ENCODE measurements at places on chromosomes 11 and 22.

- DNase-seq, result peak; percentile 95
Observed at GRCh38 chr22:42615092-42615859, 593 bp upstream of the POLDIP3 start.

DNA sequence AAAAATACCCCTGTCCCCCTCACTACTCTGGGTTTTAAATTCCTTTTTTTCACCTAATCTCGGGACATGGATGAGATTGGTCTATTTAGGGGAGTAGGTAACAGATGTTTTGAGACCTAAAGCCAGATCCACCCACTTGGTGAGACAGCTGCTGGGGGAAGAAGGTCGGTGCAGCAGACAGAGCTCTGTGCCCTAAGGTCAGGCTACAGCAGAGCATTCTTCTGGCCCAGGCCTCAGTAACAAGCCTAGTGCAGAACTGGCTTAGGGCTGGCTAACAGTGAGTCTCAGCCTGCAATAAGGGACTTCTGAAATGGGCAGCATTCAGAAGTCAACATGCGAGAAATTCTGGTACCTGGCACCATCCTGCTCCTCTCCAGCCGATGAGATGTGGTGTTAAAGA lies 444.9 kb upstream of the KIRREL3 start:
- no peak for DNase-seq

GRCh38 chr11:47124675-47125074 lies 52.0 kb downstream of the ARFGAP2 start:
- no peak for DNase-seq

- DNase-seq, result no peak
Observed at GRCh38 chr22:47055461-47055860, 293.0 kb downstream of the TBC1D22A start.

GRCh38 chr22:29768052-29768693 lies 1.0 kb downstream of the UQCR10 start:
- no peak for DNase-seq

- no peak for DNase-seq
Observed at GRCh38 chr22:43006753-43007152, 8.2 kb downstream of the PACSIN2 start.

DNA sequence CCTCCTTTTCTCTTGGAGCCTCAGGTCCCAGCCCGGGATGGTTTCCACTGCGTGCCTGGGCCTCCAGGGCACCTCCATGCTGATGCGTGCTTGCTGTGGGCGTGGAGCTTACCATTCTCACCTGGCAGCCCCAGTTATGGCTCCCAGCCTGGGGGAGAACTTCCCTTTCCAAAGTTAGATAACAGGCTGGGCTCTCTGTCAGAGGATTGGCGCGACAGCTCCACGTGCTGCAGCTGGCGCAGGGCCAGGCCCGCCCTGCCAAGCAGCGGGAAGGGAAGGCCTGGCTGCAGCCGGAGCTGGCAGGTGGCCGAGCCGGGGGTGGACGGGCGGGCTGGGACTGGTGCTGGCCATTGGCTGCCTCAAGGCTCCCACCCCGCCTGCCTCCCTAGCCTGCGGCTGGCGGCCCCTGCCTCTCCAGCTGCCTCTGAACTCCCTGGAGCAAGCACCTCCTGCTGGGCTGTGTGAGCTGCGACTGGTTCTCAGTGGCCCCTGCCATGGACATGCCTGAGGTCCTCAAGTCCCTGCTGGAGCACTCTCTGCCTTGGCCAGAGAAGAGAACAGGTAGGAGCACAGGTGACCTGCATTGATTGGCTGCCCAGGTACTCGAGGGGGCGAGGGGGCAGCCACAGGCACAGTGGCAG lies 14.6 kb upstream of the TEF start:
- peak; percentile 83 for DNase-seq

- DNase-seq, result no peak
Observed at GRCh38 chr11:77183431-77183984, 55.5 kb downstream of the MYO7A start.

DNA sequence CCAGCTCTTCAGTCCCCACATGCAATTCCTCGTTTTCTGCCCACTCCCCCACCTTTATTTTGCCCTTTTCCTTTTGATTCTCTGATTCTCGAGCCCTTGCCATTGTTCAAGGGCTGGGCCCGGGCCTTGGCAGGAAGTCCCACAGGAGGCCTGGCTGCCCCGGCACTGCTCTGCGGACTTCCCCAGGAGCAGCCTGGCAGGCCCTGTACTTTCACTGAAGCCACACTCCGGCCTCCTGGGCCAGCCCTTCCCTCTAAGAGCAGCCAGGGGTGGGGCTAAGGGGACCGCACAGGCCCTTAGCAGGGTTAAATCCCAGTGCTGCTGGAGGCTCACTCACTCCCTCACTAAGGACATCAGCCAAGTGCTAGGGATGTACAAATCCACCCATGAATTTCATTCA lies 4.1 kb downstream of the LRRC32 start:
- no peak for DNase-seq

DNA sequence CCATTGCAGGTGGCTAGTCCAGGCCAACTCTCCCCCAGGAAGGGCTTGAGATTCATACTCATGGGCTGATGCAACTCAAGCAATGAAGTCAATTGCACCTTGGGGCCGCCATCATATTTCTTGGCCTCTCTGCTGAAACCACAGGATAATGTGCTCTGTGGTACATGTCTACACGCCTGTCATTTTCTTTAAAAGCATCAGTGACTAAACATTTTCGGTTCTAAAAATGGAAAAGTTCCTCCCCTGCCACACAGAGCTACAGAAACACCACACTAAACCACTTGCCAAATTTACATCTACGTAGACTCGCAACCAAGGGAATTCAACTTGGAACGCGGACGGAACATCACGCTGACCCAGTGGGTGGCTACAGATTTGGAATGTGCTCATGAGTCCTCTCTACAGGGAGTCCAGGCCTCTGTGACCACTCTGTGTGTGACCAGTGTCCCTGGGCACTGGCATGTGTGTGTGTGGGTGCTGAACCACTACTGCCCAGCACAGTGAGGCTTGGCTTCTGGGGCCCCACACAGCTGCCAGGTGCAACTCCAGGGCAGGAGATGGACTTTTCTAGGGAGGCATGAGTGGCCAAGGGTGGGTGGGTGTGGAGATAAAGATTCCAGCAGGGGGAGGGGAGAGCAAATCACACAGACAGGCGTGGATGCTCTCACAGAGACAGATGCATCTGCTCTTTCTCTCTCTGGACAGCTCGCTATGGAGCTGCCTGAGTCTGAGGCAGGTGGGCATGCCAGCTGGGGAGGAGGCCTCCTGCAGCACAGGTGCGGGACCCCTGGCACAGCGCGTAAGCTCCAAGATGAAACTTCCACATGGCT lies 261.9 kb downstream of the CTTN start:
- DNase-seq, result no peak

DNA sequence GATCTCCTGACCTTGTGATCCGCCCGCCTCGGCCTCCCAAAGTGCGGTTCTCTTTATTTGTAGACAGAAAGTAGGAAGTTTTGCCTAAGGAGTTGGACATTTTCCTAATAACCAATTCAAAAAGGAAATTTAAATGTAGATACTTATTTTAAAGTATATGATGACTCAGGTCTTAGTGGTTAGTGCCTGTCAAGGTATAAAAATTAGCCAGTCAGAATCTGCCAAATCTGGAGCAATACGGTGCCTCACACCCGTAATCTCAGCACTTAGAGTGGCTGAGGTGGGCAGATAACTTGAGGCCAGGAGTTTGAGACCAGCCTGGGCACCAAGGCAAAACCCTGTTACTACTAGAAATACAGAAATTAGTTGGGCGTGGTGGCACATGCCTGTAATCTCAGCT lies 86.7 kb upstream of the RASSF10 start:
- no peak for DNase-seq

DNA sequence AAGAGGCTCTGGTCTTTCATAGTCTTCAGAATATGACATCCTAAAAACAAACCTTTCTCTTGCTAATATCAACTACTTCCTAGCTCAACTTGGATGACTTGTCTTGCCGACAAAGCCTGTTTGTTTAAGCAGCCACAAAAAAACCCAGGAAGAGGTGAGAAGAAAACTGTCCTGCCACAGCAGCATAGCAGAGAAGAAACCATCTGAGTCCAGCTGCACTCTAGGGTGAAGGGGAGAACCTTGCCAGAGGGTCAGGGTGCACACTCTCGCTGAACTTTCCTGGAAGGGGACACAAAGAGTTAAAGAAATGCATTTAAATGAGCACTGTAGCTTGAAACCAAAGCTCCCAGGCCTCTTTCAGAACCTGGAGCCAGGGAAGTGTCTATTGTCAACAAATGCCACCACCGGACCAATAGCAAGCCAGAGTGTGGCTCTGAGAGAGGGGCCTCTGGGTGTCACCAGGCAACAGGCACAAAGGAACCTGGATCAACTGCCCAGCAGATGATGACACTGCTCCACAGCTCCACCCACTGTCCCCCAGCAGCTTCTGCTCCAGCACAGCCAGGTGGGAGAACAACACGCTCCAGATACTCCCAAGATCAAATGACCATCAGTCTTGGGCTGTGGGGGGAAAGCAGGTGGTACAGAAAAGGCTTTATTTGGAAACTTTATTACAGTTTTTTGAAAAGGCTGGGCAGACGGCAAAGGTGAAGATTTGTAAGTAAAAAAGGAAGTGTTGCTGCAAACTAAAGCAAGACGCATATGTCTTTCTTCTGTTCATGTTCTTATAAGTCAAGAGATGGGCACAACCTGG lies 105.7 kb downstream of the RASSF10 start:
- DNase-seq, result peak; percentile 92

GRCh38 chr11:89203814-89204213 lies 26.1 kb downstream of the TYR start:
- DNase-seq, result no peak

- DNase-seq, result no peak
Observed at GRCh38 chr11:131618201-131618600, 247.8 kb downstream of the NTM start.

DNA sequence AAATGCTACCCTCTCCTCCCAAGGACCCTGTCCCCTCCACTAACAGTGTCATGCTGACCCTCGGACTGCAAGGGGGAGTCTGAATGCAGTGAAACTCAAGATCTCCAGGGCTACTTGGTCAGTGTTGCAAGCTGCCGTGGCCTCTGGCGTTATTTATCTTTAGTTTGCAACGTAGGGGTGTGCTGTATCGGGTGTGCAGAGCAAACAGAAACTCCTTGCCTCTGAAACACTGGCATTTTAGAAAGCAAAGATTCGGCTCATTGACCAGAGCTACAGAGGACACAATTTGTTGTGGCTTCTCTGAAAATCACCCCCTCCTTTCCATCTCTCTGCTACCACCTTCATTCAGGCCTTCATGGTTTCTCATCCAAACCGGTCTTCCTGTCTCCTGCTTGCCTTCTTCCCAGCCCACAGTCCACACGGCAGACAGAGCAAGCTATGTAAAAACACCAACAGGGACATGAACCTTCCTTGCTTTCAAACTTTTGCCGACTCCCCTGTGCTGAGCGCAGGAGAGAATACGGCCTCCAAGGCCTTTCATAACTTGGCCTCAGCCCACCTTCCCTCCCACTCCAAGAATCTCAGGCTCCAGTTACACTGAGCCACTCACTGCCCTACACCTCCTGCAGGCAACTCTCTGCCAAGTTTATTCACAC lies 14.9 kb downstream of the FZD4 start:
- no peak for DNase-seq

DNA sequence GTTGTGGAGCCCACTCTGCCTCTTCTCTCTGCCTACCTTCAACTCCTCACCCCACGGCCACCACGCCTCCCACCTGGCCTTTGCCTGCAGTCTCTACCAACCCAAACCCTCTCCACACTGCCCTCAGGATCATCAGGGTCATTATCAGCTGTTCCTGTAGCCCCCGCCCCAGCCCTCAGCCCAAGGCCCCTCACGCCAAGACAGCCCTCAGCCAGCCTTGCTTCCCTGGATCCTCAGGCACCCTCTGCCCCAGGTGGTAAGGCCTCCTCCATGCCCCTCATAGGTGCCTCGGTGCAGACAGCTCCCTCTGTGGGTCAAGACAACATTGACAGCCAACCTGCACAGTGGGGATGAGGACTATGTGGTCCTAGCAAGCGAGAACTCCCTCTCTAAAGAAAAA lies 1.7 kb downstream of the SBF1 start:
- no peak for DNase-seq

DNA sequence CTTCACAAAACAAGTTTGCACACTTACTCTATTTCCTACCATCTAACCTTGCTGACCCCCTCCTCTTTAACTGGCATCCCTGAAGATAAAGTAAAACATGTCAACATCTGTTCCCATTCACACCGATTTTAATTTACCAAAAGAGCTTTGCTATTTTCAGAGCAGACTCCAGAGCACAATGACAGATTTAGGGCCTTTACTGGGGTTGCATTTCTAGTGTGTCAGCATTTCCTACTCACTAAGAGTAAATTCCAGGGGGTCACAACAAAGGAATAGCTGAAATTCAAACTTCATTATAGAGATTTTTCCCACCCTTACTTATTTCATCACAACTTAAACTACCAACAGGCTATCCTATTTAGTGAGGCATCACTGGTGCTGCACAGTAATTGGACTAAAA lies 60.8 kb downstream of the SOX6 start:
- DNase-seq, result no peak

DNA sequence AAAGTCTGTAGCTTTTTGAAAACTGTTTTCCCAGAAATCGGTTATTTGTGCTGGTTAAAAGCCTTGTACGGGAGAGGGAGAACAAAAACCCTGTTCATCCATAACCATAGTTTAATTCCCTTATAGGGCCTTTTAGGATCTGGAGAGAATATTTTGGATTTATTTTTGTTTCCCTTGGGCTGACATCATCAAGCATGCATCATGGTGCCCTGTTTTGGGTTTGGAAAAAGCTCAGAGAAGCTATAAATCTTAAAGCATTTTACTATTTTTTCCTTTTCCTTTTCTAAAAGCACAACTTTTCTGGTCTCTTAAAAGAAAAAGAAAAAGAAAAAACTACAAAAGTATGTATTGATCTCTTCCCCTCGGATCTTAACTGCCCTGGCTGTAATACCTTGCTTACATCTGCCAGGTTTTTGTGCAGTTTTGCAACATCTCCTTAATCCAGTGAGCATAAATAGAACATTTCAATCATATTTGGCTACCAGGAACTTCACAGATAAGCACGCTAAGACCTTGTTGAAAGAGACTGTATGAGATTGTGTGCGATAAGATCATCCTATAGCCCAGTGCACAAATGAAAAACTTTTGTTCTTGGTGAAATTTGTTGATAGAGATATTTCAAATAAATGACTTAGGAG lies 88.0 kb downstream of the ZBTB16 start:
- DNase-seq, result no peak

DNA sequence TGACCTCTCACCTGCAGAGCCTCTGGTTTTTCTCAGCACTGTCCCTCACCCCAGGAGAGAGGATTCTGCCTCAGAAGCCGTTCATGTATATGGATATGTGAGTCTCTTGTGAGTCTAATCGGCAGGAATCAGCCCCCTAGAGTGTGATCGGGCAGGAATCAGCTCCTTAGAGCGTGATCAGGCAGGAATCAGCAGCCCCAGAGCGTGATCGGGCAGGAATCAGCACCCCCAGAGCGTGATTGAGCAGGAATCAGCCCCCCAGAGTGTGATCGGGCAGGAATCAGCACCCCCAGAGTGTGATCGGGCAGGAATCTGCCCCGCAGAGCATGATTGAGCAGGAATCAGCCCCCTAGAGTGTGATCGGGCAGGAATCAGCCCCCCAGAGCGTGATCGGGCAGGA lies 80.0 kb upstream of the EIF3D start:
- DNase-seq, result no peak

GRCh38 chr11:44811841-44812448 lies 85.2 kb downstream of the TSPAN18 start:
- no peak for DNase-seq

GRCh38 chr11:113859665-113860064 lies 15.7 kb downstream of the USP28 start:
- no peak for DNase-seq
